ENCODE measurements at places on chromosomes 11 and 22. TPM values are rescaled to one million over a fixed set of nuclear protein-coding genes. Genes with fewer than 3 reads are reported as not detected.

- no peak for DNase-seq
These were observed 897 bp downstream of the PNPLA5 start for GRCh38 chr22:43890901-43891331.

PPFIA1 gene
- total RNA-seq: 106 TPM

GRCh38 chr22:17132112-17132511 lies 11.0 kb upstream of the TMEM121B start:
- DNase-seq: no peak

- DNase-seq: no peak
These were observed 45.8 kb upstream of the MMP7 start for GRCh38 chr11:102576350-102576749.

DNA sequence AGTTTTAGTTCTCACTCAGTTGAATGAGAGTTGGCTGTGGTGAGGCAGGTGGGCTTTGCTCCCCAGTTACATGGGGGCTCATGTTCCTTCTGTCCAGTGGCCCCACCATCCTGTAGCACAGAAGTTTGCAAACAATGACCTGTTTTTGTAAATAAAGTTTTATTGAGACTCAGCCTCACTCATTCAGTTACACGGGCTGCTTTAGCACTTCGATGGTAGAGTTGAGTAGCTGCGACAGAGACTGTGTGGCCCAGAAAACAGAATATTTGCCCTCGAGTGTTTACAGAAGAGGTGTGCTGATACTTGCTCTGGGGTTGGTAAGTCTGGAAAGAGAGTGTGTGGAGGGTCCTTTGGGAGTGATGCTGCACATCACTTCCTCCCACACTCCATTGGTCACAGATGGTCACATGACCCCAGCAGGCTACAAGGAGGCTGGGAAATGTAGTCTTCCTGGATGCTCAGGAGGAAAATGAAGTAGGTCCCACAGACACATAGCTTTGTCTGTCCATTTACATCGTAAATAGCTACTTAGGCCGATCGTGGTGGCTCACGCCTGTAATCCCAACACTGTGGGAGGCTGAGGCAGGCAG lies 34.6 kb downstream of the IFT27 start:
- DNase-seq: no peak

GRCh38 chr22:49959782-49960158 lies 802 bp upstream of the PIM3 start:
- no peak for DNase-seq

TMPRSS4 gene
- total RNA-seq: not detected

- DNase-seq: no peak
These were observed 11.4 kb upstream of the BRD1 start for GRCh38 chr22:49838771-49839717.

P4HA3 gene
- total RNA-seq: not detected

DNA sequence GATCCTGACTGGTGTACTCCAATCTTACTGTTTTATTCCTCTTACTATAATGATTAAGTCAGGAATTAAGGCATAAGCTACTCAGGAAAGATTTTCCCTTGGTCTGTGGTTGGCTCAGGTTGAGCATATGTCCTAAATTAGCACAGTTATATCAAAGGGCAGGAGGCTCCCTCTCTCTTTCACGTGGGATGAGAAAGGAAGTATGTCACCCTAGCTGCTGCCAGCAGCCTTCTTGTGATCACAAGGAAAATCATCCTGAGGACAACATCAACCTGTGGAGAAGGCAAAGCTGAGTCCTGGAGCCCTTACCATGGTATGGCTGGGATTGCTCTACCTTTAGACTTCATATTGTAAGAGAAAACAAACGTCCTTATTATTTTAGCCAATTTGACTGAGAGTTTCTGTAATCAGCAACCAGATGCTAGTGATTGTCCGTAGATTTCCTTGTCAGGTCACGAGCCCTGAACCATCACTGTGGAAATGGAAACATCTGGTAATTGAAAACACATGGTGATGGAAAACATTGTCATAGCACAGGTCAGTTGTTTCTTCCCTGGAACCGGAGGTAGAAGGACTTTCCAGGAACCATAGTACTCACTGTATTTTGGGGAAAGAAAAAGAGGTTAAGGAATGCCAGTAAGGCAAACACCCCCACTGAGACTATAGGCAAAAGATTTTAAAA lies 40.6 kb upstream of the DEUP1 start:
- no peak for DNase-seq

- no peak for DNase-seq
These were observed 116.9 kb downstream of the SIK3 start for GRCh38 chr11:116981266-116981885.

- no peak for DNase-seq
These were observed 54.9 kb downstream of the SLC5A1 start for GRCh38 chr22:32097881-32098499.

GRCh38 chr22:19634226-19634975 lies 79.9 kb upstream of the SEPTIN5 start:
- DNase-seq: no peak

DNA sequence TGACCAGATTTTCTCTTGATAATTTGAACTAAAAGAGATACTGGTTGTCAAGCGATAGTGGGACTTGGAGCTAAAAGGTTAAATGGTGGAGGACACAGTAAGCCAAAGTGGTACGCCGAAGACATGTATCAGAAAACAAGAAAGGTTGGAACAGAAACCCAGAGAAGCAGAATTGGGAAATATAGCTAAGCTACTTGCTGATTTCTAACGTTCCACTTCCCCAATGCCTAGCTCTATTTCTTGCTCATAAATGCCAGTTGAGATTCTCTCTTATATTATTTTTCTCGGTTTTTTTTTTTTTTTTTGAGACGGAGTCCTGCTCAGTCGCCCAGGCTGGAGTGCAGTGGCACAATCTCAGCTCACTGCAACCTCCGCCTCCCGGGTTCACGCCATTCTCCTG lies 12.7 kb downstream of the TMEM41B start:
- DNase-seq: no peak

GRCh38 chr11:115112754-115113153 lies 391.5 kb downstream of the CADM1 start:
- DNase-seq: no peak

Data from SJSA1 (cell line).